Peyer's patch (tissue), 4 donors: ENCODE measurements at places on chromosomes 6 and 20. TPM values are rescaled to one million over a fixed set of nuclear protein-coding genes. Genes with fewer than 3 reads are reported as not detected.
A peak's percentile ranks its signal among the peaks of the same experiment; 100 is the strongest.

The KIF6 gene
- 0.83 TPM for total RNA-seq

The SNPH gene
- total RNA-seq = 0.53 TPM

The TRIM31 gene
- total RNA-seq = 56.9 TPM

The DDR1 gene
- 166 TPM for total RNA-seq

The HUS1B gene
- total RNA-seq = 3.1 TPM

The PNPLA1 gene
- 4.0 TPM for total RNA-seq

The RSPO4 gene
- total RNA-seq = not detected

The CLDN20 gene
- total RNA-seq = not detected

The MUC22 gene
- not detected for total RNA-seq

The MUC21 gene
- not detected for total RNA-seq

The C6orf132 gene
- total RNA-seq = 47.9 TPM

The BTNL2 gene
- total RNA-seq = 3.8 TPM

The PTCRA gene
- not detected for total RNA-seq

The NRSN1 gene
- not detected for total RNA-seq

The SLC2A10 gene
- 13.4 TPM for total RNA-seq

The TSBP1 gene
- not detected for total RNA-seq

GRCh38 chr6:118864341-118865099 lies 29.4 kb upstream of the ASF1A start:
- DNase-seq = no peak

GRCh38 chr6:6997263-6998193 lies 110.2 kb upstream of the RREB1 start:
- no peak for DNase-seq

DNA sequence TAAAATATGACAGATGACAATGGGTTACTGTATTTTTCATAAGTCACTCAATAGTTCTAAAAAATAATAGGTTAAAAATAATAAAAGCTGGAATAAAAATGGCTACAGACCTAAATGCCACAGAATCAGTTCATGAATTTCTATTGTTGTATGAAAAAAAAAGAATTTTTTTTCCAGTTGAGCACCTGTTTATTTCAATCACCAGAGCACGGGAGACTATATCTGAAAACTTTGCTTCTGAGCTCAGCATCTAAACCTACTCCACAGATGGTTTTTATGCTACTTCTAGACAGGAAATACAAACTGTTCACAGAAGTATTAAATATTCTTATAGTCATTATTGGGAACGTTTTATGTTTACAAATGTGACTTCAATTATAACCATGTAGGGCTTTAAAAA lies 50.4 kb downstream of the HMGN3 start:
- no peak for DNase-seq

- no peak for DNase-seq
Measured at GRCh38 chr6:9455864-9456658, 958.8 kb downstream of the TFAP2A start.

DNA sequence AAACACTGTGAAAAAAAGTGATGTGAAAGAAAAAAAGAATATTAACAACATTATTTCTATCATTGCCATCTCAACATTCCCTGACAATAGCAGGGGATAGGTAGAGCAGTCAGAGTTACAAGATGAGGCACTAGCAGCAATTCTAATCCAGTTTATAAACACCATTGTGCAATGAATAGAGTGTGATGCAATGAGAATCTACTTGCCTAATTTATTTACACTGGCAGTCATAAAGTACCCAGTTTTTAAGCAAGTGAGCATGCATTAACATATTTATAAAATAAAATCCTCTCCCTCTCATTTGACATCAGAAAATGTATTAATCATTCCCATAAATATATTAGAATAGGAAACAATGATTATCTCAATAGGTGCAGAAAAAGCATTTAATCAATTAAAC lies 2.5 kb upstream of the MANEA start:
- no peak for DNase-seq

- DNase-seq = no peak
Measured at GRCh38 chr6:88612631-88613030, 350.8 kb downstream of the RNGTT start.

- no peak for DNase-seq
Measured at GRCh38 chr6:31578184-31579118, 3.1 kb downstream of the TNF start.

- no peak for DNase-seq
Measured at GRCh38 chr6:143332153-143332845, 118.2 kb downstream of the ADAT2 start.

GRCh38 chr20:50199703-50200102 lies 9.1 kb downstream of the CEBPB start:
- DNase-seq = no peak

- no peak for DNase-seq
Measured at GRCh38 chr20:64224351-64225170, 31.0 kb upstream of the PCMTD2 start.

- peak; percentile 76 for DNase-seq
Measured at GRCh38 chr20:31663838-31664695, 26.4 kb downstream of the COX4I2 start.

- DNase-seq = no peak
Measured at GRCh38 chr6:117265410-117266256, at the start of gene VGLL2. VGLL2 (plus strand) TSS chr6:117265558; CDS start chr6:117265764, 206 bp downstream.

- peak; percentile 40 for DNase-seq
Measured at GRCh38 chr6:170074907-170075306, 216.0 kb downstream of the DLL1 start.

DNA sequence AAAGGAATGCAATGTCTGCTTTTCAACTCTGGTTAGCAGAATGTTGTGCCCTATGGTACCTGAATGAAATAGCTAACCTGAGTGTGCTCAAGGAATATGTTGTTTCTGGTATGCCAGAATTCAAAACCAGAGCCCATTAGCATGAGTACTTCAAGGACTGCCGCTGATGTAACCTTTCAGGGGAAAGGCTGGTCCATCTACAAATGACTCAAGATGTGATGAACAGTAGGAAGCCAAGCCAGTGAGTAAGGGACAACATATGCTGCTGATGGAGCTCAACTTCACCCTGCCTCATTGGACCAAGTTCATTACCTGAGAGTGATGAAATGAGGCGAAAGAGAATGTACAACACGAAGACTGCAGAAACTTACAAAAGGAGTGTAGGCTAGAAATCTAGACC lies 95.7 kb upstream of the BMP2 start:
- no peak for DNase-seq

- DNase-seq = no peak
Measured at GRCh38 chr20:9723501-9724202, 115.2 kb downstream of the PAK5 start.

DNA sequence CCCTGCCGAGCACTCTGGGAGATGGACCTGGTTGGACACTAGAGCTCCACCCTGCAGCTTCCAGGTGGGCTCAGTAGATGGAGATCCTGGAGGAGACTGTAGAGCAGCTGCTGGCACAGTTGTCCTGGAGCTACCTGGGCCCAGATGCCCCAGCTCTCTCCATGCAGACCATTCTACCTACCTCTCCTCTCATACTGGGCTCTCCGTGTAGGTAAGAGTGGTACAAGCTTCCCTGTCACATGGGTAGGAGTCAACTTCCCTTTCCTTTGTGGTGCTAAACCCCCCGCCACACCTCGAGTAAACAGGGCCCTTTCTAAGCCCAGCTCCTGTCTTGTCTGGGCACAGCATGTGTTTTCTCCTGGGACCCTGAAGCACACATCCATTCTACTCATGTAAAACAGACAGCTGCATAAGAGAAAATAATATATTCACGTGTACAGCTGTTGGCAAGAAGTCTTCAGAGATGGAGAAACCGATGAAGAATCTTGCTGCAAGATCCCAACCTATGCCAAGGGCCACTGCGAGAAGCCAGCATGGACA lies 108.1 kb upstream of the DUSP22 start:
- DNase-seq = no peak

DNA sequence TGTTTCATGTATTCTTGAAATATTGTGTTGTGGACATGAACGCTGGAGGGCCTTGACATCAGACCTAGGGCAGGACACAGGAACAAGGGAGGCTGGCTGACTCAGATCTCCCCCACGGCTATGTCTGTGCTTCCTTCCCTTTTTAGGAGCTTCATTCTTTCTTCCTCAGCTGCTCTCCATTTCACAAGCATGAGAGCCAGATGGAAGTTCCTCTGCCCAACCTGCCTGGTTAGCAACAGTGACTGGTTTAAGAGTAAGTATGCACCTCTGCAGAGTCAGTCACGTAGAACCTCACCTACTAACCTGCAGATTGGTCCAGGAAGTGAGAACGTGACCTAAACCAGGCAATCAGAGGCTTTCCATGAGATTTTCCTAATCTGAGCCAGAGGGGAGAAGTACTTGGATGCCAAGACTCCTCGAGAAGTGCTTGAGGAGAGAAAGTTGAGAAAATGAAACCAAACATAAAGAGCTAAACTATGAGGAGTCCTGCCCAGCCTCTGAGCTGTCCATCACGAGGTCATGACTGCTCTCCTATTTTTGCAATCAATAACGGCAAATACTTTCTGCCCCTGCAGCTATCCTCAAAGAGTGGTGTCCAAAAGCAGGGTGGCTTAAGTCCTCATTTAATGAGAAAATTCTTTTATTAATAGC lies 465.2 kb upstream of the CITED2 start:
- no peak for DNase-seq

- no peak for DNase-seq
Measured at GRCh38 chr20:46979603-46980241, 85.1 kb downstream of the EYA2 start.

DNA sequence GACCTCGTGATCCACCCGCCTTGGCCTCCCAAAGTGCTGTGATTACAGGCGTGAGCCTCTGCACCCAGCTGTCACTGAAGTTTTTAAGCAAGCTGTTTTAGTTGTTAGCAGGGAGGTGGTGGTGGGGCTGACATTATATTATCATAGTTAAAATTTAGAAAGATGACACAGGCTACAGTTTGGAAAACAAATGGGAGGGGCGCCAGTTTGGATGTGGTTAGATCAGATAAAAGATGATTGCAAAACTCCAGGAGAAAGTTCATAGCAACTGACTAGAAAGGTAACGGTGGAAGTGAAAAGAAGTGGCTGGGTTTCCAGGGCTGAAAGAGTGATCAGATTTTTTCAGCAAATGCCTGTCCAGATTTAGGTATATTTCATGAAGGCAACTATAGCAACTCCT lies 311.9 kb upstream of the CITED2 start:
- DNase-seq = no peak

GRCh38 chr6:29905286-29905685 lies 37.0 kb upstream of the HLA-A start:
- DNase-seq = no peak

- DNase-seq = no peak
Measured at GRCh38 chr20:58579069-58579818, 64.0 kb upstream of the APCDD1L start.

- no peak for DNase-seq
Measured at GRCh38 chr20:45788351-45788750, 3.3 kb downstream of the WFDC3 start.

GRCh38 chr6:154206141-154206540 lies 150.5 kb downstream of the IPCEF1 start:
- DNase-seq = no peak

DNA sequence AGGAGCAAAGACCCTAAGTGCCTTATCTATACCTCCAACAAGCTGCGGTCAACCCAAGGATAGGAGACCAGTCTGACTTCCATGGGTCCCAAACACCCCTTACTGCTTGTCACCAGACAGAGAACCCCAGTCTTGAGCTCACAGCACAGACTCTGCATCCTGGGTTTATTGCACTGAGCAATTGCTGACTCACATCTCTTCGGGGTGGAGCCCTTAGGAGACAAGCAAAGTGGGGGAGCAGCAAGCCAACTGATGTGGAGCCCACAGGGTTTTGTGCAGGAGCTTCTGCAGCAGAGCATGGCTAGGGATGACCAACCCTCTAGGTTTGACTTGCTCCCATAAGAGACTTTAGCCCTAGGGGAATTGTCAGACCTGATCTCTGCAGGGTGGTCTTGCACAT lies 38.6 kb upstream of the EYS start:
- no peak for DNase-seq

GRCh38 chr6:105302617-105303128 lies 100.2 kb downstream of the PREP start:
- no peak for DNase-seq

DNA sequence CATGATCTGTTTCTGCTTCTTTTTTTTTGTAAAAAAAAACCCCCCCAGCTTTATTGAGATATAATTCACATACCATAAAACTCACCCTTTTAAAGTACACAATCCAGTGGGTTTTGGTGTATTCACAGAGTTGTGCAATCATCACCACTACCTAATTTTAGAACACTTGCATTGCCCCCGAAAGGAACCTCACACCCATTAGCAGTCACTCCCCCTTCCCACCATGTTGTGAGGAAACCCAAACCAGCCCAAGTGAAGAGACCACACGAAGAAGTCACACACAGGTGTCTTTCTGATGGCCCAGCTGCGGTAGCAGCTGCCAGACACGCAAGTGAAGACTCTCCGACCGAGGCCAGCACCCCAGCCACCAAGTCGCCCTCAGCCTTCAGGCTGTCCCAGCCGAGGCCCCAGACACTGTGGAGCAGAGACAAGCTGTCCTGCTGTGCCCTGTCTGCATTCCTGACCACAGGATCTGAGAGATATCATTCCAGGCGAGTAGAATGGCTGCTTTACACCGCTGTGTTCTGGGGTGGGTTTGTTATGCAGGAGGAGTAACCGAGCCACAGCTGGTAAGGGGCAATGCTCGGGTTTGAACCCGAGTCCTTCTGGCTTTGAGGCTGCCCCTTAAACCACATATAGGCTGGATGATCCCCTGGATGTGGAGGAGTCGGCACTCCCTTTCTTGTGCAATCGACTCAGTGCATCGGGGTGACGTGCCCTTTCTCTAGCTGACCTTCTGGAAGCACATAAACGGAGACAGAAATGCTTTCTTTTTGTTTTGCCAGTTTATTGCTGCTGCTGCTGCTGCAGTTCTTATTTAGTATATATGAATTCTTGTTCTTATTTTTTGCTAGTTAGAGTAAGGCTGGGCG lies 59.1 kb upstream of the PTPN1 start:
- DNase-seq = no peak

DNA sequence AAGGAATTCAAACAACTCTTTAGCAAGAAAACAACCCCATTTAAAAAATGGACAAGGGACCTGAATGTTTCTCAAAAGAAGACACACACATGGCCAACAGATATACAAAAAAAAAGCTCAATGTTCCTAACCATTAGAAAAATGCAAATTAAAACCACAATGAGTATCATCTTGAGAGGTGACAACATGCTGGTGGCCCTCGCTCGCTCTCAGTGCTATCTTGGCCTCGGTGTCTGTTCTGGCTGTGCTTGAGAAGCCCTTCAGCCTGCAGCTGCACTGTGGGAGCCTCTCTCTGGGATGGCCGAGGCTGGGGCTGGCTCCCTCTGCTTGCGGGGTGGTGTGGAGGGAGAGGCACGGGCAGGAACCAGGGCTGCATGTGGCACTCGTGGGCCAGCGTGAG lies 13.4 kb downstream of the SPINT4 start:
- no peak for DNase-seq

DNA sequence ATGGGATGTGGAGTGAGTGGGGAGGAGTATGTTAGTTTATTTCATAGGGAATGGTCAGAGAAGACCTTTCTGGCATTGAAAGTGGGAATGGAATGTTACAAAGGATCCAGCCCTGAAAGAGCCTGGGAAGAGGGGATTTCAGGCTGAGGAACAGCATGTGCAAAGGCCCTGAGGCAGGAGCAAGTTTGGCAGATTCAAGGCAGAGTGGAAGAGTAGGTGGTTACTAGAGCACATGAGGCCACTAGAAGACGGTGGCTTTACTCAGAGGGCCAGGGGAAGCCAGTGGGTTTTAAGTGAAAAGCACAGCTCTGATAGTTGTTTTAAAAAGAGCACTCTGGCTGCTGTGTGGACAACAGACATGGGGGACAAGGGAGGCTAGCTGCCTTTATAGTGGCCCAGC lies 227.2 kb downstream of the ZMYND8 start:
- no peak for DNase-seq
